Stimulated activated CD8-positive, alpha-beta memory T cell treated with anti-CD3 and anti-CD28 coated beads, Interleukin-15, amount 100 ng/mL, for 1 hour (primary cell): ENCODE measurements at places on chromosomes 5 and 9.

- no peak for DNase-seq
These were observed 364.2 kb upstream of the CLINT1 start for GRCh38 chr5:158223054-158223600.

- no peak for DNase-seq
These were observed 181.6 kb downstream of the AP3B1 start for GRCh38 chr5:78112931-78113330.

- no peak for DNase-seq
These were observed 267.0 kb downstream of the SEC61B start for GRCh38 chr9:99489060-99489413.

DNA sequence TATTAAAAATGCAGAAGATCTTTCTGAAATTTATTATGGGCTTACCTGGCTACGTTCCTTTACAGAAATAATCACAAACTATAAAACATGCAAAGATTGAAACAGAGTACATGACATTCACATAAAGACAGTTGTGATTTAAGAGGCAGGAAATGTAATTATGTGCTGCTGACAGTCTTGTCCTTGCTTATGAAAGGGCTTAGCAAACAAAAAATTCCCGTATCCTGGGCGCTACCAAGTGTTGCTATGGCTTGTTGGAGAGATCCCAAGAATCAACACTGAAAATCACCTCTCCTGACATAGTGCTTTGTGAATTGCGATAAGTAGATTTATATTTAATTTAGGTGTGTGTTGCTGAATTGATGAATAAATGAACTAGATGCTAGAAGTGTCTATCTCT lies 352.5 kb upstream of the C9orf72 start:
- DNase-seq = no peak

DNA sequence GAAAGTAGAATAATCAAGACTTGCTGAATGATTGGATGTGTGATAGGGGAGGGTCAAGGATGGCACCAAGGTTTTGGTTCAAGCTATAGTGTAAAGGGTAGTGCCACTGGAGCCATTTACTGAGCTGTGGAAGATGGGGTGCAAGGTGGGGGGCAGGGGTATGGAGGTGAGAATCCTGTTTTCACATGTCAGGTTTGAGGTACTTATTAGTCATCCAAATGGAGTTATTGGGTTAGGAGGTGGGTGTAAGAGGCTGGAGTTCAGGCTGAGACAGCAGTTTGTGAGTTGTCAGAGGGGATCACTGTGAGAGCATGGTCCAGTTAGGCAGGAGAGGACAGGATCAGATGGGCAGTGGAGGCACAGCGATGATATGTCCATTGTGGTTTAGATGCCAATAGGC lies 8.9 kb downstream of the PCBD2 start:
- DNase-seq = no peak

DNA sequence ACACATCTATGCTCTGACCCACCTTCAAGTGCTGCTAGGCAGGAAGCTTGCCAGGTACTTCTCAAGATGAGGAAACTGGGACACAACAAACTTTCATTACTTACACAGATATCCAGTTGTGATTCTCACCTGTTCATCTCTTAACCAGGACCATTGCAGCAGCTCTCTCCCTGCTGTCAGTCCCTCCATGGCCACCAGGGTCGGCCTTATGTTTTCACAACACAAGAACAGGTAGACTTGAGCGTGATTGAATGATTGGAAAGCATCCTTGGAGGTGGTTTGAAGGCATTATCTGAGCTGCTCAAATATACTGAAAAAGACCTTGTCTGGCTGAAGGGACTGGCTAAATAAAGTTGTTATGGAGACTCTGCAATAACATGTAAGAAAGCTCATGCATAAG lies 94.4 kb downstream of the MTREX start:
- no peak for DNase-seq

DNA sequence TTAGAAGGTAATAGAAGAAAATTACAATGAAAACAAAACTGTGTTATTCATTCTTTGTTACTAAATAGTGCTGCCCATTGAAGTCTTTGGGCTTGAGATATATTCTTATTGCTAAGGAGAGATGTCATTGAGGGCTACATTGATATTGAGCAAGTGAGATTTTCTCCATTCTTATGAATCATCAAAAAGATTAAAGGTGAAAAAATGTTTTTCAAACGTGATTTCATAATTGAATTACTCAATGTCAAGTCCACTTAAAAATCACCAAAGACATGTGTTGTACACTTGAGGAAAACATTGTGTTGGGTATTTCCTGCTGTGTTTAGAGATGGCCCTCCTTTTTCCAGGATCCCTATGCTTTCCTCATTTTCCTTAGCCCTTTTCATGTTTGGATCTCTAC lies 448.1 kb downstream of the NFIB start:
- DNase-seq = no peak
